Osteoblast (primary cell): ENCODE measurements at places on chromosomes 5 and 9. TPM values are rescaled to one million over a fixed set of nuclear protein-coding genes. Genes with fewer than 3 reads are reported as not detected.

- no peak overlapping the region for H3K4me3 ChIP-seq
- H3K27me3 ChIP-seq: peaks cover 2% of the 10 kb centered on the region
- H3K36me3 ChIP-seq: no peaks in the 10 kb centered on the region
- peaks cover 6% of the 10 kb centered on the region for H3K4me1 ChIP-seq
- DNase-seq: no peak
- H3K27ac ChIP-seq: no peak overlapping the region
These were observed 70.1 kb downstream of the PIP5K1B start for GRCh38 chr9:68775003-68775730.

GRCh38 chr9:109168170-109168569 is 1.1 kb upstream of the FRRS1L start:
- H3K36me3 ChIP-seq: no peaks in the 10 kb centered on the region
- no peak overlapping the region for H3K4me3 ChIP-seq
- DNase-seq: peak; percentile 34
- H3K27ac ChIP-seq: no peak overlapping the region
- H3K4me1 ChIP-seq: no peaks in the 10 kb centered on the region

DNA sequence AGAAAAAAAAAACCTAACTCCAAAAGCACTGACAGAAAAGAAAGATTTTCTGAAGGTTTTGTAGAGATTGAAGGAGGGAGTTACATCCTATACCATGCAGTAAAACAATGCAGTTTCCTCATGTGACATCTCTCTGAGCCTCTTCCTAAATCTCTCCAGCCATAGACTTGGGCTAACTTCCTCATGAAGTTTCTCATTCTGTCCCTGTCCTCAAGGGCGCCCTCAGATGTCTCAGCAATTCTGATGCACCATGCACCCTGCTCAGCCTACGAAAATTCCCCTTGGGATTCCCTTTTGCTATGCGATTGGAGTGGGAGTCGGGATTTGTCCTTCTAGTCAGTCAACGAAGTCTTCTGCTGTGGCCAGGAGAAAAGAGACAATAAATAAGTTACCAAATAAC is 68.9 kb downstream of the FAT2 start:
- H3K27ac ChIP-seq: no peak overlapping the region
- DNase-seq: no peak
- no peaks in the 10 kb centered on the region for H3K36me3 ChIP-seq

GRCh38 chr5:96509721-96510350 is 76.8 kb upstream of the PCSK1 start:
- no peaks in the 10 kb centered on the region for H3K27me3 ChIP-seq
- peak overlapping the region; percentile 90 for H3K27ac ChIP-seq
- H3K4me1 ChIP-seq: peaks cover 15% of the 10 kb centered on the region
- peak; percentile 63 for DNase-seq
- H3K36me3 ChIP-seq: no peaks in the 10 kb centered on the region

GRCh38 chr5:88813805-88814575 is 69.0 kb downstream of the MEF2C start:
- no peaks in the 10 kb centered on the region for H3K4me1 ChIP-seq
- H3K27me3 ChIP-seq: no peaks in the 10 kb centered on the region
- H3K36me3 ChIP-seq: no peaks in the 10 kb centered on the region
- DNase-seq: no peak

The SHOC1 gene
- under 0.01 TPM in 2 replicates for total RNA-seq

DNA sequence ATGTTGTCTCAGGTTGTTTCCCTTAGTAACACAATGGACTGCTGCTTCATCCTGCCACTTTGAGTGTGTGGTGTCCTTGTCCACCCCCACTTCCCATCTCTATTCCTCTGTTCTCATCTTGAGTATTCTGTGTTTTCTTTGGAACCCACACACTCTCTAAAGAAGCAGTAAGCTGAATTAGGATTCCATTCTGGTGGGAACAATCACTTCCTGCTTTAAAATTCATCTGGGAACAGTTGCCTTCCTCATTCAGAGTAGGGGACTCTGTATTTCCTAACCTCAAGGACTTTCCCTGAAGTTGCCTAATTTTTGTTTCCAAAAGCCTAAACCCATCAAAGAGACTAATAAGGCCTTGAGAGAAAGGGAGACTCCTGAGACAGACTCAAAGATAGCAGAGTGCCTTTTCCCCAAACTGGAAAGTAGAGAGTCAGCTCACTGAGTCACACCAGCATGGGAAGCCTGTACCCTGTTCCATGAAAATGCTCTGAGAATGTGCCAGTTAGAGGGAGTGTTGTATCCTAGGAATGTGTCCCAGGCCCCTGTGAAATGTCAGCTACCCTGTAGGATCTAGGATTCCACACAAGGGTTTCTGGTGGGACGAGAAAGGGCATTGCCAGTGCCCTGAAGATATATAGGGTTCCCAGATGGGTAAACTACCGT is 63.6 kb downstream of the CCDC192 start:
- no peak for DNase-seq
- H3K4me3 ChIP-seq: no peak overlapping the region
- peaks cover 16% of the 10 kb centered on the region for H3K27me3 ChIP-seq
- H3K36me3 ChIP-seq: no peaks in the 10 kb centered on the region

DNA sequence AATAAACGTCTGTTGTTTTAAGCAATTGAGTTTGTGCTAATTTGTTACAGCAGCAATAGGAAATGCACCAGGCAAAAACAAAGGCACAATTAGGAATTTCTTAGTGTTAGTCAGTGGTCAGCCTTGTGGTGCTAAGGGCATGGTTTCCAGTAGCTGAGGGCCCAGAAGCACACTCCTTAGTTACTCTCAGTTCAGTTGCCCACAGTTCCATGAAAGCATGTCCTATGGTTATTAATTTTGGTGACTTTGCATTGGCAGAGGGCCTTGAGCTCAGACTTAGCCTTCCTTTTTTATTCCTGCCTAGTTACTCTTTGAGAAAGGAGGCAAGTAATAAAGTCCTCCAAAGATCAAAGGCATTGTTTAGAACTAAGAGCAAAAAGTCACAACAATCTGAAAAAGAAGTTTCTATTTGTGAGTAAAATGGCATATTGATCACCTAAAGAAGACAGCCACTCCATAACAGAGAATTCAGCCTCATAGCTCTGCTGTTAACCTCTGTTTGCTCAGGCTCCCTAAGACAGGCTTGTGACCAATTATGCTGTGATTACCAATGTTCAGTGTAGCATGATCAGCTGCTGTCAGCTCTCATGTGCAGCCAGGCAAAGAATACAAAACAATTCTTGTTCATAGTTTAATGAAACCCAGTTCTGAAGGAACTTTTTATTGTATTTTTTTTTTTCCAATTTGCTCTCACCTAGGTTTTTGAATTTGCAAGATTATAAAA is 57.0 kb upstream of the MROH2B start:
- H3K36me3 ChIP-seq: no peaks in the 10 kb centered on the region
- no peak for DNase-seq
- no peak overlapping the region for H3K4me3 ChIP-seq

DNA sequence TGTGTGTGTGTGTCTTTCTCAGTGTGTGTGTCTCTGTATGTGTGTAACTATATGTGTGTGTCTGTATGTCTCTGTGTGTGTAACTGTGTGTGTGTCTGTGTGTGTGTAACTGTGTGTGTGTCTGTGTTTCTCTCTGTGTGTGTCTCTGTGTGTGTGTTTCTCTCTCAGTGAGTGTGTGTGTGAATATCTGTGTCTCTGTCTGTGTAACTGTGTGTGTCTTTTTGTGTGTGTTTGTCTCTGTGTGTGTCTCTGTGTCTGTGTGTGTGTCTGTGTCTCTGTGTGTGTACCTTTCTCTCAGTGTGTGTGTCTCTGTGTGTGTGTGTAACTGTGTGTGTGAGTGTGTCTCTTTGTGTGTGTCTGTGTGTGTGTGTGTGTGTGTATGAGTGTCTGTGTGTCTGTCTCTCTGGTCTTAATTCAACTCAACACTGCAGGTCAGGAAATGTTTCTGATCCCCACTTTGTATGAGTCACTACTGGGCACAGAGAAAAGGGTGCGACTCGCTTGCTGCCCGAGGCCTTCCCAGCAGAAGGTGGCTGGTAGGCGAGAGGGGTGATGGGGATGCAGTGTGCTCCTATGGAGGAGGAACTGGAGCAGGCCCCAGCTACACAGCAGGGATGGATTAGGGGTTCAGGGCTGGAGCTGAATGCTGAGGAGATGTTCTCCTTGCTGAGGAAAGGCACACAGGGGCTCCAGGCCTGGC is 52.1 kb downstream of the NSG2 start:
- no peaks in the 10 kb centered on the region for H3K4me1 ChIP-seq
- H3K36me3 ChIP-seq: no peaks in the 10 kb centered on the region
- H3K27me3 ChIP-seq: no peaks in the 10 kb centered on the region
- H3K4me3 ChIP-seq: no peak overlapping the region

GRCh38 chr5:115718927-115719326 is 93.1 kb upstream of the TMED7 start:
- H3K4me3 ChIP-seq: no peak overlapping the region
- no peaks in the 10 kb centered on the region for H3K4me1 ChIP-seq
- no peaks in the 10 kb centered on the region for H3K36me3 ChIP-seq
- no peak for DNase-seq

GRCh38 chr9:133066181-133066983 is 4.6 kb downstream of the CEL start:
- no peaks in the 10 kb centered on the region for H3K36me3 ChIP-seq
- no peaks in the 10 kb centered on the region for H3K4me1 ChIP-seq
- no peak overlapping the region for H3K27ac ChIP-seq
- DNase-seq: no peak
- H3K27me3 ChIP-seq: no peaks in the 10 kb centered on the region
- H3K4me3 ChIP-seq: no peak overlapping the region

The NPR3 gene
- total RNA-seq: 73.1 and 92.3 TPM in 2 replicates

GRCh38 chr5:30156156-30156555 is 1037.3 kb upstream of the CDH6 start:
- no peaks in the 10 kb centered on the region for H3K4me1 ChIP-seq
- DNase-seq: no peak
- no peaks in the 10 kb centered on the region for H3K27me3 ChIP-seq

- no peak overlapping the region for H3K4me3 ChIP-seq
- no peak overlapping the region for H3K27ac ChIP-seq
- peaks cover 5% of the 10 kb centered on the region for H3K36me3 ChIP-seq
- H3K4me1 ChIP-seq: no peaks in the 10 kb centered on the region
These were observed 34.1 kb downstream of the ECPAS start for GRCh38 chr9:111450124-111450523.

DNA sequence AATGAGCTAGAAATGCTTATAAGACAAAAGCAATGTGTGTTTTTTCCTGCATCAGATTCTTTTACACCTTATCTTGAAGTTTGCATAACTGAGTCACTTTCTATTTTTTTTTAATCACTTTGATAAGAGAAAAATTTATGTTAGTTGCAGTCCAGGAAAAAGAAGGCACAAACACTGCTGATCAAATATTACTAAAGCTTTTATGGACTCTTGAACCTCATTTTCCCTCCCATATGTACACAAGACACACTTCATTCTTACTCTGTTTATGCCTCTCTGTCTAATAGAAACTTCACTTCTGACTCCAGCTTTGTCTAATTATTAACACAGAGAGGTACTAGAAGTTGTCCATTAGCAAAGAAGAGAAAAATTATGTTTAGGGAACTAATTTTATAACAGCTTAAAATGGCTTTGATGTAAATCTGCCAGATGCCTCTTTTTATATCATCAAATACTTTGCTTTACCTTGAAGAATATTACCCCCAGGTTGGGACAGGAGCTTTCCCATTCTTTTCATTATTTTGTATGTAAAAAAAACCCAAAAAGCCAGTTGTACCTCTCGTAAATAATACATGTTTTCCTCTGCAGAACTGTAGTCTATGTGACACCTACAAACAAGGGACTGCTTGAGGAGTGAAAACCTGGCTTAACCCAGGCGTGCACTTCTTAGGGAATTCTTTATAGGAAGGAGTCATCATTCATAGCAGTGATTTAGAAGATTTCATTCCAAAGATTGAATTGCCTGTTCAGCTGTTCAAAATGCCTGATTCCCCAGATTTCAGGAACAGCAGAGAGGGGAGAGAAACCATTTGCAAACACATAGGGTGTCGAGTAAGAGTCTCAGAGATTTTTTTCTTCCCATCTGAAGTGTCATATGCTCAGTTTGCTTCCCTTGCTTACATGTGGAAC is 72.6 kb downstream of the DAPK1 start:
- peak; percentile 69 for DNase-seq

The MEF2C gene
- total RNA-seq: 9.4 and 13.4 TPM in 2 replicates

The CYLC2 gene
- not detected in 2 replicates for total RNA-seq

DNA sequence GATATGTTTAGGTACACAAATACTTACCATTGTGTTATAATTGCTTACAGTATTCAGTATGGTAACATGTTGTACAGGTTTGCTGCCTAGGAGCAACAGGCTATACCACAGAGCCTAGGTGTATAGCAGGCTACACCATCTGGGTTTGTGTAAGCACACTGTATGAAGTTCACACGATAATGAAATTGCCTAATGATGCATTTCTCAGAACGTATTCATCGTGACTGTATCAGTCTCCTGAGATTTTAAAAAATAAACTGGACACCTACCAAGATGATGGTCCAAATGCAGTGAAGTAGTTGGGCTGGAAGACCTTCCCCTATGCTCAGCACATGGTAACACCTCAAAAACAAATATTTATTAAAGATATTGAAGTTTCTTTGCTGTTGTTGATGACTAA is 103.3 kb upstream of the NFIB start:
- no peaks in the 10 kb centered on the region for H3K36me3 ChIP-seq
- H3K27me3 ChIP-seq: peaks cover 76% of the 10 kb centered on the region
- H3K27ac ChIP-seq: no peak overlapping the region
- H3K4me1 ChIP-seq: peaks cover 12% of the 10 kb centered on the region

- H3K27me3 ChIP-seq: no peaks in the 10 kb centered on the region
- DNase-seq: no peak
- no peaks in the 10 kb centered on the region for H3K36me3 ChIP-seq
- no peak overlapping the region for H3K4me3 ChIP-seq
These were observed 198.4 kb downstream of the NSG2 start for GRCh38 chr5:174243904-174244303.

- no peak for DNase-seq
- no peak overlapping the region for H3K4me3 ChIP-seq
- H3K36me3 ChIP-seq: no peaks in the 10 kb centered on the region
- H3K27me3 ChIP-seq: no peaks in the 10 kb centered on the region
- no peaks in the 10 kb centered on the region for H3K4me1 ChIP-seq
These were observed 568.3 kb downstream of the CSNK1G3 start for GRCh38 chr5:124080256-124080655.

The SPINK1 gene
- total RNA-seq: not detected in 2 replicates

DNA sequence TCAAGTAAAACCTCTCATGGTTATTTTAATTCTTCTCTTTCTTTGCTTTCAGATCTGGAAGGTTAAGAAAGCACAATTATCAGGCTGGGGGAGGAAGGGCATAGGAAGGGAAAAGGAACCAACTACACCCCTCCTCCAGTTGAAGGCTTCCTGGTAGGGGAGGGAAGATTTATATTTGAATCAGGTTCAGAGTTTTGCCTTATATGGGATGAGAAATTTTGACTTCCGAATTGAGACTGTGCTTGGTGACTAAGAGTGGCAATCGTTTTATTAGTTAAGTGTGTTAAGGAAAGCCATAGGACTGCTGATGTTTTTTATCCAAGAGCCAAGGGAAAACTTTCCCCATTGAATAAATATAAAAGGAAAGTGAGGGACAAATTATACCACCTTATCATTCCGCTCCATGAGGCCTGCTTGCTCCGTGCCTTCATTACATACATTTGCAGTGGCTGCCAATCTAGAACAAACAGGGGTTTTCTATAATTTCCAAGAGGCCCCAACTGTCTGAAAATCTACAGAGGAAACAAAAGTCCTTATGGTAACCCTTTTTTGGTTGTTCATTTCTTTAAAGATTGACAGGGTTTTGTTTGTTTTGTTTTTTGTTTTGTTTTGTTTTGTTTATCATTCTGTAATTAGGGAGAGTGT is 115.7 kb upstream of the EPB41L4A start:
- no peaks in the 10 kb centered on the region for H3K36me3 ChIP-seq
- no peak overlapping the region for H3K4me3 ChIP-seq
- no peak for DNase-seq
- H3K27me3 ChIP-seq: no peaks in the 10 kb centered on the region

The SAXO1 gene
- under 0.01 TPM in 2 replicates for total RNA-seq
